Smooth muscle cell of trachea (primary cell): ENCODE measurements at places on chromosomes 16 and 17. TPM values are rescaled to one million over a fixed set of nuclear protein-coding genes. Genes with fewer than 3 reads are reported as not detected.

PPM1E gene
- total RNA-seq = 0.17 TPM in 1 of 2 replicates, not detected in the other

C16orf74 gene
- 5.7 and 7.3 TPM in 2 replicates for total RNA-seq

CCL22 gene
- not detected in 2 replicates for total RNA-seq

LRRC75A gene
- 1.2 and 4.5 TPM in 2 replicates for total RNA-seq

VMO1 gene
- 0.83 and 1.0 TPM in 2 replicates for total RNA-seq

TERB1 gene
- total RNA-seq = not detected in 2 replicates

CES4A gene
- 1.6 and 6.5 TPM in 2 replicates for total RNA-seq

BAIAP3 gene
- 1.5 and 1.9 TPM in 2 replicates for total RNA-seq

ZNF207 gene
- total RNA-seq = 91.3 and 114 TPM in 2 replicates

WNT3 gene
- 0.83 and 1.2 TPM in 2 replicates for total RNA-seq

UTS2R gene
- 0.15 TPM in 1 of 2 replicates, not detected in the other for total RNA-seq

CX3CL1 gene
- total RNA-seq = 0.33 and 0.58 TPM in 2 replicates

DRC3 gene
- 0.83 and 1.2 TPM in 2 replicates for total RNA-seq

SLC38A8 gene
- 0.17 TPM in 1 of 2 replicates, not detected in the other for total RNA-seq
